ENCODE measurements at places on chromosomes 3 and 15.

- no peak for DNase-seq
These were observed 578.8 kb downstream of the ROBO2 start for GRCh38 chr3:77618686-77619085.

DNA sequence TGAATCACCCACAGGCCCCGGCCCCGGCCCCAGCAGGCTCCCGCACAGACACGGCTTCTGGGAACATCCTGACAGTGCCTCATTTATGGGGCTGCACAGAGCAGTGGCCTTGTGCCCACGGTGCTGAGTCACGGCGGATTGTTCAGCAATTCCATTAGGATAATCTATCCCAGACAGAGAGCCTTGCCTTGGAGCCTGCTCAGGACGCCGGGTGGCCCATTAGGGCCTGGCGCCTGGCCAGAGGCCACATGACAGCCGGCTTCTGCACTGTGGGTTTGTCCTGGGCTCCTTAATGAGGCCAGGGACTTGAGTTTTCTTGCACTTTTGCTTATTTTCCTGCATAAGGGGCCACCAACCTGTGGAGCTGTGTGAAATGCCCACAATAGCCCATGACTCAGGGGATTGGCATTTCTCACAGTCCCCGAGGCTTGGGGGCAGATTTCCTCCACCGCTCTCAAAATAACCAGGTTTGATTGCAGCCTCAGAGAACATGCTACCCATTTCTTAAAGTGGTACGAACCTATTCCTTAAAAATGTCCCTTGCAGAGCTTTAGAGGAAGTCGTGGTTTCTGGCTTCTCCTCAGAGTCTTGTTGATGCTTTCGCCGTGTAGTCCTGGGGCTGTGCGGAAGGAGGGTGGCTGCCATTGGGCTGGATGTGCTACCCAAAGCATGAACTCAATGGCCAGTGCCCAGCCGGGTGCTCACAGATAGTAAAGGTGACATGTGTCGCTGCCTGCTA lies 19.0 kb downstream of the SYNM start:
- no peak for DNase-seq

- peak; percentile 92 for DNase-seq
These were observed at the start of gene NXPE3 for GRCh38 chr3:101779047-101779821. Gene NXPE3, plus strand, starts transcription at chr3:101779211. Its CDS starts 6,386 bp downstream, at chr3:101785597.

DNA sequence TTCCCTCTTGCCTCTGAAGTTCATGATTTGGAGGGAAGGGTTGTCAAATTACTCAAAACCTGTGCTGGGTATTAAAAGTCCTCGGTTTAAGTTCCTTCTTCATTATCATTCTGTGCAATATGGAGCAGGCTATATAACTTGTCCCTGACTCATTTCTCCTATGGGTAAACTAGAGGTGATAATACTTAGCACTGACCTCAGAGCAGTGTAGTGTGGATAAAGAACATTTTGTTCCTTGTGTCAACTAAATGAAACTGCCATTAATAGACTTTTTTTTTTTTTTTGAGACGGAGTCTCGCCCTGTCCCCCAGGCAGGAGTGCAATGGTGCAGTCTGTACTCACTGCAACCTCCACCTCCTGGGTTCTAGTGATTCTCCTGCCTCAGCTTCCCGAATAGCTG lies 2.2 kb upstream of the BBX start:
- DNase-seq = no peak
